ENCODE measurements at places on chromosomes 3 and 15.

GRCh38 chr3:9409981-9410854, 12.8 kb downstream of the SETD5 start:
- DNase-seq: peak; percentile 46

- no peak for DNase-seq
These were observed 15.9 kb downstream of the SLC49A4 start for GRCh38 chr3:122810734-122811133.

GRCh38 chr3:172991424-172991996, 149.5 kb downstream of the SPATA16 start:
- no peak for DNase-seq

DNA sequence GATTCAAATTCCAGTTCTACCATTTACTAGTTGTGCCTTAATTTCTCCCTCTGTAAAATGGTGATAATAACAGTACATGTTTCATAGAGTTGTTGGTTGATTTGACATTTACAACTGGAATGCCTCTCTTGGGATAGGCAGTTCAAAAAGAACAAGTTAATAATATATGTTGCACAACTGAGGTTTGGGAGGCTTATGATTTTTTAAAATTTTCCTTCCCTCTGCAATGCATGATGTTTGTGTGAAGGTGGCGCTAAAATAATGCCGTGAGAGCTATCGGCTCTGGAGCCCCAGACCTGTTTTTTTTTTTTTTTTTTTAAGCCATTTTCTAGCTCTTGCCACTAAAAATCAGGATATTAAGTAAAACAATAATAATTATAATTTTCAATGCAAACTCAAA, 18.6 kb downstream of the DNAJB11 start:
- DNase-seq: no peak

DNA sequence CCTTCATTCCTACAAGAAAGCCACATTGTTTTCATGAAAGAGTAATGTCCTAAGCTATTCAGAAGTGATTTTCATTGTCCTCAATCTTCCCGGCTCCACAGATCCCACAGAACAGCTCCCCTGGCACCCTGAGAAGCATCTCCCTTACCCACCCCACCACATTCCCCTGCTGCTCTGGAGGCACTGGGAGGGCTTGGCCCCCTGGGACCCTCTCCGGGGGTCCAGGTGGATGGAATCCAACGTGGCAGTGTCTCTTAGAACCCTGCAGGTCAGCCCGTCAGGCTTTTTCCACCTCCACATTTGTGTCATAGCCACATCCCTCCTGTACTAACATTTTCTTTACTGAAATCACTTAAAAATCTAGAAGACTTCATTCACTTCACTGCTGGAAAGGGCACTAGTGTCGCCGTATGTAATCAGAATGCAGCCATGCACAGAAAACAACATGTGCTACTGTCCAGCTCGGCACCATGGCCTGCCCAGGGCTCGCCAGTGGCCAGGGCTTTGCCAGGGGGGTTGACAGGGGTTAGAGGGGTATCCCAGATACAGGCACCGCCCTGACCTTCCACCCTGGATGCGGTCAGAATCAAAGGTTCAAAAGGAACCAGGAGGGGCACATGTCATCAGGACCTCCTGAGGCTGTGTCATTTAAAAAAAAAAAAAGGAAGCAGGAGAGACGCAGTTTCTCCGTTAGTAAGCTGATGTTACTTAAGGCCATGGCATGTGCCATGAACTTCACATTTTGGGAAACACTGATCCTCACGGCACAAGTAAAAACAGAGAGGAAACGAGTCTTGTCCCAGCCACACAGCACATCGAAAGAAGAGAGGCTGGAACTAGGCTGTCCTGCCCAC, 106.3 kb downstream of the LSM3 start:
- peak; percentile 21 for DNase-seq

DNA sequence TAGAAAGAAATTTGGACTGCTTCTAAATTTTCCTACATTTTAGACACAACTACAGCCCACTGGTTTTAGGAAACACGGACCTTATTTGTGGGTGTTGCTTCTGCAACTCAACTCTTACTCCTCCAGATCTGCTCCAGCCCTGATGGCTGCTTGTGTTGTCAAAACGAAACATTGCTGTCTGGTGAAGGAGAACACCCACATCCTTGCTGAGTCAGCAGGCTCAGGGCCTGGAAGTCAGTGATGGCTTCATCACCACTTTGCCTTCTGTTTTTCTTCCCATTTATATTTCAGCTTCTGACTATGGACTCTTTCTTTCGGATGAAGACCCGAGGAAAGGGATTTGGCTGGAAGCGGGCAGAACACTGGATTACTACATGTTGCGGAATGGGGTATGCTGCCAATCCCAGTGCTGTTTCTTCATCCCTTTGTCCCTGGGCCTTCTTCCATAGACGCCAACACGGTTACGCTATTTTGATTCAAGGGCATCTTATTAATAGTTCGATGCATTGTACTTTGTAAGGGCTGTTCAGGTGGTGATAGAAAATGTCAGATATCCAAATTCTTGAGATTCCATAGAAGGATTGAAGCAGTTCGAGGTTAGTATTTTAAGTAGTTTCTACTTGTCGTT, 392.6 kb upstream of the TPM1 start:
- peak; percentile 85 for DNase-seq

- peak; percentile 22 for DNase-seq
These were observed 32.7 kb downstream of the RNF13 start for GRCh38 chr3:149845570-149846244.

- no peak for DNase-seq
These were observed 18.4 kb downstream of the TM4SF18 start for GRCh38 chr3:149314807-149315578.

DNA sequence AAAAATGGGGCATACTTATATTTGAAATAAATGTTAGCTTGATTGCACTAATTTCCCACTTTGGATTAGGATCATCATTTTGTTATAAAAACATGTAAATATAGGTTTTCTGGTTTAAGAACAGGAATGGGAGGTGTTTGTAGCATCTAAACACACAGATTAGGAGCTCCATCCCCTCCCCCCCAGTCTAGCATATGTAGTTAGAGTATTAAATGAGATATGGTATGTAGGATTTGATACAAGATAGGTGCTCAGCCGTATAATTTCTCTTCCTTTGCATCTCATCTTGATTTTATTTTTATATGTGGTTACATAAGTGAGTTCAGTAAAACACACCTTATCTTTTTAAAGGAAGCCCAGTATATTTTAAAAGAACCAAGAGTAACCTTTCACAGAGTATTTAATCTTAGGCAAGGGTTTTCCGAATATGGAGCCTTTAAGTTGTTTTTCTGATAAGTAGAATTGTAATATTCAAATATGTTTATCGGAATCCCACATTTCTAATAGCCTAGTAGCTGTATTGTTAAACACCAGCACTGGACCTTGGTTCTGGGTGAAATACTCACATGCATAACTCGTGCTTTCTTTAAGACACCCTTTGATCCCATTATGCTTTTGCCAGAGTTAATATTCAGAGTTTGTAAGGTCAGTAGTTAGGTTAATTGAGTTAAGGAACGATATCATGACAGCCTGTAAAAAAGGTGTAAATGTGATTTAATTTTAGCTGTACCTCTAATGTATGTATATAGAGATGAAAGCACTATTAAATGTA, 2.3 kb downstream of the SLC25A36 start:
- no peak for DNase-seq

GRCh38 chr3:42961633-42962032, 17.5 kb upstream of the GASK1A start:
- DNase-seq: peak; percentile 13

DNA sequence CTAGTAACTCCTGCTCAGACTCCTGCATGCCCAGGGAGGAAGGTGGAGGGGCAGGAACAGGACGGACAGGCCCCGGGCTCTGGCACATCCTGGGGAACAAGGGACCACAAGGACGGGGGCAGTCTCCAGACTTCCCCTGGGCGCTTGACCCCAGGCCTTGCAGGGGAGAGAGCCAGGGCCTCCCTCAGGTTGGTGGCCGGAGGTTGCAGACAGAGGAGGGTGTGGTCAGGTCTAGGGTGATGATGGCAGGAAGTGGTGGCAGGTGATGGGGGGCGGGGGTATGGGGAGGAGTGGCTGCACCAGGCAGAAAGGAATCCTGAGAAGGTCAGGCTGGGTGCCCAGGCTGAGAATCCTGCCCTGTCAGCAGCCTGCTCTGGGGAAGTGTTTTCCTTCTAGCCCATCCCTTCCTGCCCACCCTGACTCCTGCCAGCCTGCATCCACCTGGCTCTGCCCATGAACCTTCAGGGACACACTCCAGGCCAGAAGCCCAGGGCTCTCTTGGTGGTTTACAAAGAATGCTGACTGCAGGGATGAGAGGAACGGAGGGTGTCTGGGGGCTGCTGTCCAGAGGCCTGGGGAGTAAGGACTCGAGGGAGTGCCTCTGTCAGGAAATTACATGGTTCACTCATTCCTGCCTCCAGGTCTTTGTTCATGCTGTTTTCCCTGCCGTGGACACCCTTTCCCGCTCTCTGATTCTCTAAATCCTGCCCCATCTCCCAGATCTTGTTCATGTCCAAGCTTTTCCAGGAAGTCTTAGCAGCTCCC, 15.8 kb downstream of the LOXL1 start:
- DNase-seq: no peak

DNA sequence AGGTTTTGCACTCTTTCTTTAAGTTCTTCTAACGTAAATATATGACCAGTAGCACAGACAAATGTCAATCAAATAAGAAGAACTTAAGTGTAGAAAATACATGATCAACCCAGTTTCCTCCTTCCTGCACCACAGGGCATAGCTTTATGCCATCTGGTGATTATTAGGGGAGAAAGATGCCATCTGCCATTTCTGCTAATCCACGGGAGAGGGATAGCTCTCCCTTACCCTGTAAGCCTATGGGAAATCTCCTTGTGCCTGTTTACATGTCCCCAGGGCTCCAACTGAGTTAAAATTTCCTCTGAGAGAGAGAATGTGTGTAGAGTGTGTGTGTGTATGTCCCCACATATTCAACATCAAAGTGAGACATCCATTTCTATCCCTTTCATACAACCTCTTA, 135.9 kb downstream of the RSL24D1 start:
- DNase-seq: no peak

DNA sequence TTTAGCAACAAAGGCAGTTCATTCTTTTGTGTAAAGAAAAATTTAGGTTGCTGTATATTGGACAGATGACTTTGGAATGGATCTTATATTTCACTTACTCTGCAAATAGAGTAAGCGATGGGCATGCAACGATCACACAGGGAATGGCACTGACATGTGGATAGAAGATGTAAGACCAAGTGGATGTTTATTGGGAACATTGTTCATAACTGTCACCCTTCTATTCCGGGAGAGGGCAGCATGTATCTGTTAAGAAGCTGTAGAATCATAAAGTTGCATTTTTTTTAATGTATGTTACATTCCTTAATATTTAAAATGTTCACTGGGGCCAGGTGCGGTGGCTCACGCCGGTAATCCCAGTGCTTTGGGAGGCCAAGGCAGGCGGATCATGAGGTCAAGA, 41.2 kb downstream of the HPS3 start:
- DNase-seq: no peak

- peak; percentile 31 for DNase-seq
These were observed 167.3 kb downstream of the XXYLT1 start for GRCh38 chr3:195103623-195104022.

GRCh38 chr3:106065831-106066230, 197.0 kb upstream of the CBLB start:
- no peak for DNase-seq

DNA sequence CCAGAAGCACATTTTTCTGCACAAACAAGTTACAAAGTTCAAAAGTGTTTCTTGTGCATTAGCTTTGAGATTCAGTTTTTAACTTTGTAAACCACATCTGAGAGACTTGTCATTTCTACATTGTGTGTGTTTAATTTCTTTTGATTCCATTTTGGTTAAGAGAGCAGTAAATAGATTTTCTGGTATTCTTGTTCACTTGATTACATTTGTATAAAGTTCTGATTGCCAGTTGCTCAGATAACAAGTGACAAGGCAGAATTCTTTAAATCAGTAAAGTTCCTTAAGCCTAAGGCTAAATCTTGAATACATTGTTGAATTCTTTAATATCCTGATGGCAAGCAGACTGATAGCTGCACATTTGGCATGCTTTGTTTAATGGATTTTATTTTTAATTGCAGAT, 3.1 kb upstream of the FBXO22 start:
- no peak for DNase-seq

- peak; percentile 60 for DNase-seq
These were observed 7.4 kb upstream of the FGF7 start for GRCh38 chr15:49415638-49416037.

GRCh38 chr15:63896336-63897115, 62.8 kb upstream of the HERC1 start:
- peak; percentile 98 for DNase-seq

GRCh38 chr3:8491271-8492144, 10.1 kb upstream of the LMCD1 start:
- peak; percentile 23 for DNase-seq

- no peak for DNase-seq
These were observed 15.4 kb upstream of the APEH start for GRCh38 chr3:49658711-49659110.

DNA sequence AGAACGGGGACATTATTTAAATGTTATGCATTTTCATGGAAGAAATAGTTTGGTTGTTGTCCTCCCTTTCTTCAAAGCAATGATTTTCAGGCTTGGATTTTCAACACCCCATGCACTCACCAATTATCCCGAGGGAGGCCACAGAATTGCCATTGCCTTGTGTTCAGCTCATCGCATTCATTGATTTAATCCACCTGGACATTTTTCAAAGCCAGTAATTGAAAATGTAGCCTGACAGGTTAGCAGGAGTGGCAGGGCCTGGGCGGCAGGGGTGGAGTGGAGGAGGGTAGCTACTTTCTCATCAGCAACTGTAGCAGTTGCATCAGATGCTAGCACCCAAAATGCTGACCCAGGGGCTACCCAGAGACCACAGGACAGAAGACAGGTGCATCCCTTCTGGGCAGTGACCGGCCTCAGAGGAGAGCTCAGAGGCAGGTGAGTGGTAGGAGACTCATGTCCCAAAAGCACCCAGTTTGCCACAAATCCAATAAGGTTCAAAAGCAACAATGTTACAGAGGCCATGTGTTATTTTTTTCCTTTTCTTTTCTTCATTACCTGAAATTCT, 242.4 kb downstream of the CD47 start:
- DNase-seq: no peak

DNA sequence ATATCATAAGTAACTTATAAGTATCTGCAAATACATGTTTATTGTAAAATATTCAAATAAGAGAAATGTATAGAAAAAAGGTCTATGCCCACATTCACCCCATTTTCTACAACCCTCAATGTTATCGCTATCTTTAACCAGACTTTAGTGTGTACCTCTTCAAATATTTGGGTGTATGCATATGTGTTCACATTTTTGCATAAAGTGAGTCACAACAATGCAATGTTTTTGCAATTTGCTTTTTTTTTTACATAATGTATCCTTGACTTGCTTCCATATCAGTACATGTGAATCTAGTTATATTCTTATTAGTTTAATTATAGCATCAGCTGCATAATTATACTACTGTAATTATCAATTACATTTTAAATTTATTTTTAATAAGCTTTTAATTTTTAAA, 117.3 kb upstream of the LYSMD4 start:
- DNase-seq: no peak

DNA sequence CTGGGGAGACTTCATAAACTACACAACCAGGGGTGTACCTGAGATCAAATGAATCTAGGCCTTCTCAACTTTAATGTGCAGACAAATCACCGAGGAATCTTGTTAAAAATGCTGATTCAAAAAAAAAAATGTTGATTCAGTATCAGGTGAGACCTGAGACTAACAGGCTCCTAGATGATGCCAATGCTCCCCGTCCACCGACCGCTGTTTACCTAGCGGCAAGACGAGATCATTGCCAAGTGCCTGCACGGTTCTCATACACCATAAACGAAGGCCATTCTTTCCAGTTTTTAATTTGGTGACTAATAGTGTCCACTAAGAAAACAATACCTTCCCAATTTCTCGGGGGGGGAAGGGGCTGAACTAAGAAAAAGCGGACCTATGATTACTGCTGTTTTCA, 2.5 kb upstream of the FSIP1 start:
- DNase-seq: no peak

Data from inflammatory macrophage treated with lipopolysaccharide for 1 hour (primary cell).